ENCODE measurements at places on chromosomes 12 and 14.

GRCh38 chr12:130333341-130333740 is 4.3 kb upstream of the PIWIL1 start:
- DNase-seq, result no peak

DNA sequence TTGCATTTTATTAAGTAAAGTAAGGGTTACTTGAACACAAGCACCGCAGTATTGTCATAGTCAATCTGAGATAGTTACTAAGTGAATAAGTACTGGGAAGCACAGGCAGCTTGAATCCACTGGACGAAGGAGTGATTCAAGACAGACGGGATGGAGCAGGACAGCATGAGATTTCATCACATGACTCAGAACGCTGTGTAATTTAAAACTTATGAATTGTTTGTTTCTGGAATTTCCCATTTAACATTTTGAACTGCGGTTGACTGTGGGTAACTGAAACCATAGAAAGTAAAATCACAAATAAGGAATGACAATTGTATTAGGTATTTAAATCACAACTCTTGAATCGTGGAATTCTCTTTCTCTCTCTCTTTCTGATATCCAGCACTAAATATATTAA is 1630.4 kb upstream of the SEL1L start:
- no peak for DNase-seq

DNA sequence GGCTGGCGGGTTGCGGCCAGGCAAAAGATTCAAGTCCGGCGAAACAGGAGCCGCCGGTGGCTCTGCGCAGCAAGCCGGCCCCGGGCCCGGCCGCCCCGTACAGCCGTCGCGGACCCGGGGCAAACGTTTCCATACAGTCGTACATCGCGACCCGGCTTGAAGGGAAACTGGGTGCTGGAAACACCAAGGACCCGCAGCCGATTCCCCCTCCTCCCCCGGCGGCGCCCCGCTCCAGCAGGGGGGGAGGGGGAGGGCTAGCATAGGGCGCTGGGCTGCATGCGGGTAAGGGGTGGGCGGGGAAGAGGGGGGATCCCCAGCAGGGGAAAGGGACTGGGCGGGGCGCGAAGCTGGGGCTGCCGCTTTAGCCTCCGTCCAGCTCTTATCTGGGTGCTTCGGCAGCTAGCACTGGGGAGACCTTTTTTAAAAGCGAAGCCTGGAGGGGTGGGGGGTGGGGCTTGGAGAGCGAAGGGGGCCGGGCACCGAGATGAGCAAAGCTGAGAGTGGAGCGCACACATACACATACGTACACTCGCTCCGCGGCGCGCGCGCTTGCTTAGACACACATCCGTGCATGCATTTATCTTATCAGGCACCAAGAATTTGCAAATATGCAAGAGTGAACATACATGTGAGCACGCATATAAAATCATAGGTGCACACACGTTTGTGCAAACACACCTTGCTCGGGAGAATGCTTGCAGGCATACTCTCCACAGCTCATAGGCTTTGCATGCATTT is 11.9 kb downstream of the RARG start:
- no peak for DNase-seq

DNA sequence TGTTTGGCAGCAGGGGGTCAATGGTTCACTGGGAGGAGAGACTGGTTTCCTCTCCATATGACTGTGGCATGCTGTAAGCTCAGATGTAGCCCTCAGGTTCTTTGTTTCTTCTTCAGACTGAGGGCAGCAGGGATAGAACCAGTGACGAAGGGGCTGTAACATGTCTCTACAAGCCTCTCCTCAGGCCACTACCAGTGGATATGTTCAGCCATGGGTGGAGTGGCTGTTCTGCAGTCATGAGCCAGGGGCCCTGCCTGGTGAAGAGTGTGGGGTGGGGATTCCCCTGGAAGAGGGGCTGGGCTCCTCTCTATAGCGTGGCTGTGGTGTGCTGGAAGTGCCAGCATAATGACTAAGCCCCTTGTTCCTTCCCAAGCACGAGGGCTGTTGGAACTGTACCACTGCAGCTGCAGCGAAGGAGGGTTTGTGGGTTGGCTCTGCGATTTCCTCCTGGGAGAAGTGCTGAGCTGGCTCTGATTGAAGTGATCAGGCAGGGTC is 55.8 kb downstream of the CMAS start:
- no peak for DNase-seq

DNA sequence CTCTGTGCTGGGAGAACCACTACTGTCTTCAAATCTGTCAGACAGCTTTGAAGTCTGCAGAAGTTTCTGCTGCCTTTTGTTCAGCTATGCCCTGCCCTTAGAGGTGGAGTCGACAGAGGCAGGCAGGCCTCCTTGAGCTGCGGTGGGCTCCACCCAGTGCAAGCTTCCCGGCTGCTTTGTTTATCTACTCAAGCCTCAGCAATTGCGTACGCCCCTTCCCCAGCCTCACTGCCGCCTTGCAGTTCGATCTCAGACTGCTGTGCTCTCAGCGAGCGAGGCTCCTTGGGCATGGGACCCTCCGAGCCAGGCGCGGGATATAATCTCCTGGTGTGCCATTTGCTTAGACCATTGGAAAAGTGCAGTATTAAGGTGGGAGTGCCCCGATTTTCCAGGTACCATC is 25.1 kb upstream of the KLRB1 start:
- no peak for DNase-seq

DNA sequence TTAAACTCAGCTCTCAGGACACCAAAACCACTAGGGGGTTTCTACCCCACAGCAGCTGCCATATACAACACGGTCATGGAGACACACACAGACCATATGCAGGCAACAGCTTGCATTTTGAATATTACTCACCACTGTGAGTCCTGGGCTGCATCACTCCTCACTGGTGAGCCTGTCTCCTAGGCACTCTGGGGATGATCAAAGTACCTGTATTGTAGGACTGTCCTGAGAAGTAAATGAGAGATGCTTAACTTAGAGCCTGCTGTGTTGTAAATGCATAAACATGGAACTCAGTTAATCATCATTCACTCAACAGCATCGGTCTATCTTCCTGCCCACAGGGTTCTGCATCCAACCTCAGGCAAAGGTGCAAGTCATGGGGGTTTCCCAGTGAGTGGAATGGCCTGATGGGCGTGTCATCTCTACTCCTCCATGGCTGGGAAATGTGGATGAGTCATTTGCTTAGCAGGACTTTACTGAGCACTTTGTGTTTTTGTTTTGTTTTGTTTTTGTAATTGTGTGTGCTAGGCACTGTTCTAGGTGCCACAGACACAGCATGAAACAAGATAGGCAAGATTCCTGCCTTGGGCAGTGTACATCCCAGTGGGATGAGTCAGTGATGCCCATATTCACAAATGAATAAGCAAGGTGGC is 1141.2 kb upstream of the TMEM132C start:
- no peak for DNase-seq

DNA sequence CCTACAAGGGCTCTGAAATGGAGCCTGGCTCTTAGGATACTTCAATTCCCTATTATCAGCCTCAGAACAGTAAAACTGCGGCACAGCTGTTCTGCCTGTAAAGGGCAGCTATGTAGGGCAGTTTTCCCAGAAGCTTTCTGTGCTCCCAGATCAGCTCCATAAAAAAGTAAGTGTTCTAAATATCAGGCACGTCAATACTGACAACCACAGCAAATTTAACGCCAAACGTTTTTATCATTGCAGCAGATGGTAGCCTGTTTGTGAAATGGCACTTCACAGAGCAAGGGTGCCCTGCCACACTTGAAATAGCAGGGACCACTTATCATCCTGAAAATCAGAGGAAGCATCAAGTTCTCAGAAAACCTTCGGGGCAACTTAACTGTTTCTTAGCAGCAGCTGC is 54.8 kb upstream of the PTHLH start:
- DNase-seq, result no peak

DNA sequence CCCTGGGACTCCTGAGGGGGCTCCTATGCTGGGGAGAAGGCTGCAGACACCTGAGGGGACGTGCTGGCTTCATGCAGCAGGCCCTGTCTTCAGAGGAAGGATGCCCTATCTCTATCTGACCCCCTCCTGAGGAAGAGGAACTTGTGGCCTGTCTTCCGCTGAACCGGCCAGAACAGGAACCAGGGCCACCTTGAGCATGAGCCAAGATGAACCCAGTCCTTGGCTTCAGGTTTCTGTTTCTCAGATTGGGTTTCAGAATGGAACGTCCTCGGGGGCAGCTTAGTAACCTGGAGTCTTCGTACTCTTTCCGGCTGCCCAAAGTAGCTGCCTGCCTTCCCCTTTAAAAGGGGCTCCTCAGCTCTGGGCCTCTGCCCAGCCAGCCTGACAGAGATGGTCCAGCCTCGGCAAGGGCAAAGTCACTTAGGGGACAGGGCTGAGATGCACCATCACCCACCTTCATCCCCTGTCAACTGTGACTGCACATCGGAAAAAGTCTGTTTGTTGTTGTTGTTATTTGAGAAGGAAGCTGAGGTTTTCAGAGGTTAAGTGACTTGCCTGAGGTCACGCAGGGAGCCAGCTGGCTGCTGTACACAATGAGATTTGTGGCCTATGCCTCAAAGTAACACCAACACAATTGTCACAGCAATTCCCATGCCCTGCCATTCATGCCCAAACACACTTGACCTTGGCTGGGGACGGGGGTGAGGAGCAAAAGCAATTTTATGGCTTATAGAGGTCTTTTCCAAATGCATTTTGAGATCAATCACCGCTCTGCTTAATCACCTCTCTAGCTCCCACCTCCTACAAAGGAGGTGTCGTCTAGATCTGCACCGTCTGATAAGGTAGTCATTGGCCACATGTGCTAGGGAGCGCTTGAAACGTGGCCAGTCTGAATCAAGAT is 13.4 kb downstream of the ASB2 start:
- DNase-seq, result no peak

GRCh38 chr12:123995023-123995748 is 22.2 kb downstream of the ZNF664 start:
- no peak for DNase-seq

DNA sequence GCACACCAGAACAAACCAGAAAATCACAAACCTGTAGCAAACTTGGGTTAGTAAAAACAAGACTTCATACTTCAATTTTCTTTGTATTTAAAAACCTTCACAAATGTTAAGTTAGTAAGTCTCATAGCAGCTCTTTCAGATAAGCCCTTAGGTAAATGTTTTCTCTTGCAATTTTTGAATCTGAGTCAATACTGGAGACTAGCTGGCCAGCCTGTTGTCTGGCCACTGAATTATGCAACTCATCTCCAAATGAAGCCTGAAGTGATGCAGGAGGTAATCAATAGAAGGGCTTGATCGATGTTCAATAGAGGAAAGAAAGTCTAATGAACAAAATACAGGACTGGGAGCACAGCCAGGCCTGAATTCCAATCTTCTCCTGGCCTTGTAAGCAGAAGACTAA is 465.2 kb downstream of the LRIG3 start:
- no peak for DNase-seq

DNA sequence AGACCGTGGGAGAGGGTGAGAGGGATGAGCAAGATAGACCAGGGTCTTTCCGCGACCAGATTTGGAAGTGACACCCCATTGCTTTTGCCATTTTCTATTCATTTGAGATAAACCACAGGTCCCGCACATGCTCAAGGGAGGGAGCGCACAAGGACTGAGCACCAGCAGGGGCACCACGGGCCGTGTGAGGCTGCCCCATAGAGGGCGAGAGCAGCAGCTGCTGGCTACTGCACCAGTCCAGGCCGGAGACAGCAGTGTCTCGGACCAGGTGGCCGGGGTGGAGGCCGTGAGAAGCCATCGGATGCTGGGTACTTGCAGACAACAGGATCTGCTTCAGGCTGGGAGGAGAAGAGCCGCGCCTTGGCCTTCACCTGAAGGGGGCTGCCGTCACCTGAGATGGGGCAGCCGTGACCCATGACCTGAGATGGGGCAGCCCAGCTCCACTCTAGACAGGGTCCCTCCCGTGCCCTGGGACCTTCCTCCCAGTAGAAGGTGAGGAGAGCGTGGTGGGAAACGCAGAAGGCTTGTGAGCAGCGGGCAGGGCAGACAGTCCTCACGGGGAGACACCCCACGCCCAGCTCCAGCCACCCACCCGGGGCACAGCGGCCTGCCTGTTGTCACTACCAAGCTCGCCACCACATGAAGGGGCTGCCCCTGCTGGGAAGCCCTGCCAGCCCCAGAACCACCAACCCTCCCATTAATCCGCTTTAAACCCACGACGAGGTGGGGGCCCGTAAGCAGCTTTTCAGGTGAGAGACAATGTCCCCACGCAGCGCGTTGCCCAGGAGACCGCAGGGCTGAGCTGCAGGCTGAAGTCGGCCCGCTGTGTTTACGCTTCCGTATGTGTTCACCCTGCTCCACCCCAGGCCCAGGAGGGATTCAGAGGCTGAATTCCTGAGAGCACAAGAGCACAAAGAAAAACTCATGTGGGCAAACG is 61.7 kb upstream of the FBRSL1 start:
- no peak for DNase-seq

DNA sequence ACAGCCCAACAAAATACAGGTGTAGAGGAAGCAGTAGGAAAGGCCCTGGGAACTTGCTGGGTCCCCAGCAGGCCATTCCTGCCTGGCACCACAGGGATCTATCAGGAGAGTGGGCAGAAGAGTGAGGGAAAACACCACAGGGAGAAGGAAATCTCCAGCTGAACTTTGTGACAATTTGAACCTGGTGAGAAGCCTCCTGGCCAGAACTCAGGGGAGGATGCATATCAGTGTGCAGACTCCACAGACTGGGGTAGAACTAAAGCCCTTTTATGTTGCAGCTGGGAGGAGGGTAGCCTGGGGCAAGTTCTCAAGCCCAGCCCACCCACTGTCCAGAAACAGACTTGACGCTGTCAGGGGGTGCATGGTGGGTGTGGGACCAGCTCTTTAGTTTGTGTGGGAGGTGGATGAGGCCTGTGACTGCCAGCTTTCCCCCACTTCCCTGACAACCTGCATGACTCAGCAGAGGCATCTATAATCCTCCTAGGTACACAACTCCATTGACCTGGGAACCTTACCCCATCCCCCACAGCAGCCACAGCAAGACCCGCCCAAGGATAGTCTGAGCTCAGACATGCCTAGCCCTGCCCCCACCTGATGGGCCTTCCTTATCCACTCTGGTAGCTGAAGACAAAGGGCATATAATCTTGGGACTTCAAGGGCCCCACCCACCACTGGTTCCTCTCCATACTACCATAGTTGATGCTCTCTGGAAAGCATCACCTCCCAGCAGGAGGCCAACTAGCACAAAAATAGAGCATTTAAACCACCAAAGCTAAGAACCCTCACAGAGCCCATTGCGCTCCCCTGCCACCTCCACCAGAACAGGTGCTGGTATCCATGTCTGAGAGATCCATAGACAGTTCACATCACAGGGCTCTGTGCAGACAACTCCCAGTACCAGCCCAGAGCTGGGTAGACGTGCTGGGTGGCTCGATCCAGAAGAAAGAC is 28.9 kb downstream of the PNN start:
- no peak for DNase-seq

DNA sequence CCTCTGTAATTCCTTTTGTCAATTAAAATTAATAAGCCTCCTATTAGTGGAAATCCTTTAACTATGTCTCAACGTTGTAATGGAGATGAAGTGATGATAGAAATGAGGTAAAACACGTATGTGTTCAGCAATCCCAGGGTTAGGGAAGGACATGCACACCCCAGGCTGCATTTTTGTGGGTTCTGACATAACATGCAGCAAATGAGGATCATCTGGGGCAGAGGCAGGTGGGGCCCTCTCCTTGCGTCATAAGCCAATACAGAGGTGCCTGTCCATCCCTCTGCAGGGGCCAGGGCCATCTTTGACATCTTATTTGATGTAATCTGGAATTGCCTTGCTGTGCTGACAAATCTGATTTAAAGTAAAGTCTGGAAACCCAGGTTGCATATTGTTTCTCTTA is 73.2 kb downstream of the MYRFL start:
- no peak for DNase-seq

GRCh38 chr14:102215576-102216250 is 76.0 kb downstream of the WDR20 start:
- no peak for DNase-seq

Measured in stimulated activated CD4-positive, alpha-beta T cell treated with anti-CD3 and anti-CD28 coated beads, Interleukin-1b, Interleukin-23, amount 100 ng/mL, for 24 hours (primary cell).